Heart right ventricle (tissue), 16 donors: ENCODE measurements at places on chromosomes 2 and 18. TPM values are rescaled to one million over a fixed set of nuclear protein-coding genes. Genes with fewer than 3 reads are reported as not detected.

GRCh38 chr2:30115141-30115980 lies 31.4 kb upstream of the YPEL5 start:
- DNase-seq = peak; percentile 72

- DNase-seq = no peak
Observed at GRCh38 chr2:100660851-100661584, 98.2 kb downstream of the PDCL3 start.

DNA sequence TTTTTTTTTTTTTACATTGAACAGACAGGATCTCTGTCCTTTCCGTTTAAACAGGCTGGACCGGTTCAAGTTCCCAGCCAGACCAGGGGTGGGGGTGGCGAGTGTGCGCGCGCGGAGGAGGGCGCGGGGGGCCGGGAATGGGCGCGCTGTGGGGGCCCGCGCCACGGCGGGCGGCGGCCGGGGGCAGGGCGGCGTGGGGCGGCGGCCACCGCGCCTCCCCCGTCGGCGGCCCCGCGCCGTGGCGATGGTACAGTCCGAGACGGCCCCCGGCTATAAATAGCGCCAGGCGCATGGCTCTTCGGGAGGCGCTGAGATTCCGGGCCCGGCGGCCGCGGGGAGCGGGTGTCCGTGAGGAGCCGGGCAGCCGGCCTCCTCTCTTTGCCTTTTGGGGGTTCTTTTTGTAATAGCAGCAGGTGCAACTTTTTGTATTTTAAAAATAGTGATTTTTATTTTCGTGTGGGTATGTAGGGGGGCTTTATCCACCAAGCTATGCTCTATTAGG lies 430 bp upstream of the CELF4 start:
- DNase-seq = peak; percentile 54

- DNase-seq = no peak
Observed at GRCh38 chr2:191604154-191604553, 73.8 kb upstream of the NABP1 start.

GRCh38 chr18:3279201-3280185 lies 17.6 kb downstream of the MYL12B start:
- no peak for DNase-seq

CTNNA2 gene
- not detected for polyA plus RNA-seq

DNA sequence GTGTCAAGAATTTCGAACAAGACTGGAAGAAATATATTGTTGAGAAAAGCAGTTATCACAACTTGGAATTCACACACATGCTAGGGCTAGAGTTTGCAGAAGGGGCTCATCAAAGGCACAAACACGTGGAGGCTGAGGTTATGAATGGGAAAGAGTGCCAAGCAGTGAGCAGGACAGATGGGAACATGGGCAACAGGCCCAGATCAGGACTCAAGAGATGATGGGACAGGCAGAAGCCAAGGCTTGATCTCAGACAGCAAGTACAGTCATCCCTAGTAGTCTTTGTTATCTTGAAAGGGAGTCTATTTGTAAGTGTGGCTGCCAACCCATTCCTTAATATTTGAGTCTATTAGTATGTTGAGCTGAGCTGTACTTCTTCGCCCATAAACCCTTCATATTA lies 22.2 kb upstream of the EPC2 start:
- no peak for DNase-seq

GRCh38 chr18:61543518-61543917 lies 210.3 kb downstream of the CDH20 start:
- DNase-seq = no peak

- no peak for DNase-seq
Observed at GRCh38 chr18:33116376-33116775, 324.1 kb downstream of the CCDC178 start.

DNA sequence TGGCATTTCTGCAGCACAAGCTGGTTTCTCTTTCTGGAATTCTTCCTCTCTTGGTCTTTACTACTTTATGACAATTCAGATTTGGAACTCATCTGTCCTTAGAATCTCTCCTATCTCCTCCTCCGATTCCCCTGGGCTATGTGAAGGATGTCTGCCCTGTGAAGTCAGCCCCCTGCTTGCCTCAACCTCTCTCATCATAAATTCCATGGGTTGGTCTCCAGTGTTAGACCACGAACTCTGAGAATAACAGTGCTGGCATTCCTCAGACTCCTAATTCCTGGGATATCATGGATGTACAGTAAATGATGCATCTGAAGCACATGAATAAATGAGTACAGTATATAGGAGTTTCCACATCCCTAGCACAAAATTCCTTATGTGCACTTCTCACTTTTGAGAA lies 21.0 kb upstream of the CYRIA start:
- no peak for DNase-seq

DNA sequence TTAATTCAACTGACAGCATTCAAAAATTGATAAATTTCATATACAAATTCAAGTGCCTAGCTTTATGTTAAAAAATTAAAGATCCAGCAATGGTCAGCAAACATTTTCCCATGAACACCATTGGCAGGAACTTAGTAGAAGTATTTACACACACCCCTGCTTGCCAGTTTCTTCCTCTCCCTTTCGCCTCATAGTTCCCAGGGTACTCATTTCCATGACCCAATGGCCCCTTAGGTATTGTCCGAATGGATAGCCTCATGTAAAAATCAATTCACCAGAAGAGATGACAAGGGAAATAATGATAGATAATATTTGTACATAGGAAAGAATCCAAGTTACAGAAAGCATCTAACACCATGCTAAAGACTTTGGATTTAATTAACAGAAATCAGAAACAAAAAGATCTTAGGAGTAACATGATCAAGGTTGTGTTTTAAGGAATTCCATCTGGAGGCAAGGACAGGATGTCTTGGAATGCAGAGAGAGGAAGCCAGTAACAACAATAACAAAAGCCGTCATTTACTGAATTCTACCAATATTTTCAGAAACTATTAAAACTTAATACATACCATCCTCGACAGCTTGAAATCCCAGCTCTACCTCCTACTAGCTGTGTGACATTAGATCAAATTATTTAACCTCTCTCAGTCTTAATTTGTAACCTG lies 423.0 kb downstream of the IRS1 start:
- no peak for DNase-seq

GRCh38 chr2:209523041-209523740 lies 99.3 kb downstream of the MAP2 start:
- DNase-seq = no peak

DNA sequence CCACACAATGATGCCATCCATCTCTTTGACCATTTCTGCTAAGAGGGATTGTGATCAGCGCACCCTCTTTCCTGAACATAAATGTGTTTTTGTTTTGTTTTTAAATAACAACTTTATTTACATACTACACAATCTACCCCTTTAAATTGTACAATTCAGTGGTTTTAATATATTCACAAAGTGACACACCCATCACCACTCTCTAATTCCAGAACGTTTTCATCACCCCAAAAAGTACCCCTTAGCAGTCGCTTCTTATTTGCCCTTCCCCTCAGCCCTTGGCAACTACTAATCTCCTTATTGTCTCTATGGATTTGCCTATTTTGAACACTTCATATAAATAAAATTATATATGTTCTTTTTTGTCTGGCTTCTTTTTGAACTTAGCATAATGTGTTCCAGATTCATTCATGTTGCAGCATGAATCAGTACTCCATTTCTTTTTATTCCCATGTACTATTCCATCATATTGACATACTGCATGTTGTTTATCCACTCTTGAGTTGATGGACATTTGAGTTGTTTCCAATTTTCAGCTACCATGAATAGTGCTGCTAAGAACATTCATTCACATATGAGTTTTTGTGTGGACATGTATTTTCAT lies 150.9 kb upstream of the NABP1 start:
- DNase-seq = no peak

LYPD1 gene
- 0.64 TPM for polyA plus RNA-seq

DYNAP gene
- polyA plus RNA-seq = not detected

XDH gene
- polyA plus RNA-seq = 0.01 TPM

COX5B gene
- polyA plus RNA-seq = 1,705 TPM

SCG2 gene
- polyA plus RNA-seq = 0.07 TPM

PIEZO2 gene
- 0.07 TPM for polyA plus RNA-seq

DNA sequence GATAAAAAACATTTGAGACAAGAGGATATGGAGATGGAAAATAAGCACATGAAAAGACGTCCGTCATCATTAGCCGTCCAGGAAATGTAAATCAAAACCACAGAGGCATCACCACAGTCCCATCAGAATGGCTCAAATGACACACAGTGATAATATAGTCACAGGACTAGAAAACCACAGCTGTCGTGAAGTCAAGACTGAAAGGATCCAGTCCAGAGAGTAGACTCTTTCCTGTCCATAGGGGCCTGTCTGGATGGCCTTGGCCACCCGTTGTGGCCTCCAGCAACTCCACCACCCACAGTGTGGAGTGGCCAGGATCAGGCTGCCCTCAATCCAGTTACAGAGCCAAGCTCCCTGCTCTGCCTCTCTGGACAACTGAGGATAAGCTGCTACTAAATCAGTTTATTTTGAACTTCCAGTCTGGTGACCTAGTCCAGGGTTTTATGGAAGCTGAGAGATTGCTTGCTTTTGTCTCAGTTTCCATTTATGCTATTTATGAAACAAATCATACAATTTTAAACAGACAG lies 60.4 kb downstream of the RHOB start:
- no peak for DNase-seq

- DNase-seq = no peak
Observed at GRCh38 chr2:14348247-14348646, 284.3 kb upstream of the LRATD1 start.

DNA sequence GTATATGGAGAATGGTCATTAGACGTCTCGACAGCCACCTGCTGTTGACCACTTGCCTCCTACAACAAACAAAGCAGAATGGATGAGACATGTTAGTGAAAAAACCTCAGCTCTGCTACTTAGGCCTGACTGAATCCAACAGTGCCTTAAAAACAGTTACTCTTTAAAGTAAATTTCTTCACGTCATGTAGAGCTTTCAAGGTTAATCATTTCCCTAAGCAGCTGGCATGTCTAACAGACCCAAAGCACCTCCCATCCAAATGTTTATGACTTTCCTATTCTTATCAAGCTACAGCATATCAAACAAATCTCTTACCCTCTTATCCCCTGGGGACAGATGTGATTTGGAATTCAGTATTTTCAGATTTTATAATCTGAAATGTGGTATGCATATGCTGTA lies 75.6 kb upstream of the ITGB6 start:
- no peak for DNase-seq

ARHGAP15 gene
- 7.7 TPM for polyA plus RNA-seq

GRCh38 chr2:211722928-211723327 lies 815.7 kb downstream of the ERBB4 start:
- DNase-seq = no peak

RAD51AP2 gene
- polyA plus RNA-seq = 0.03 TPM

KLHL14 gene
- polyA plus RNA-seq = 0.15 TPM

DNA sequence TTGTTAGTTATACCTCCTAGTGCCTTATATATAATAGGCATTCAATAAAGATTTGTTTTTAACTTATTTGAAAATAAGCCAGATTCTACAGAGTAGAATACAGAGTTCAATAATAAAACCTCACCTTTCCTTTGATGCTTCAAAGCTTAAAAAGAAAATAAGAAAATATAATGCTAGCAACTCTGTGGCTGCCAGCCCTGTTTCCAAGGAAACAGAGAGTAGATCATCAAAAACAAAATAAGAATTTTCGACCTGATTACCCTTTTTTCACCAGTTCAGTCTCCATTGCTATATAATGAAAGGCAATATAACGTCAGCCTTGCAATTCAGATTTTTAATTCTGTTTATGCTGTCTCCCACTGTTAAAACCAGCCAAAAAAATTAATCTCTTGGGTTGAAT lies 8.9 kb upstream of the PGAP1 start:
- no peak for DNase-seq

DNA sequence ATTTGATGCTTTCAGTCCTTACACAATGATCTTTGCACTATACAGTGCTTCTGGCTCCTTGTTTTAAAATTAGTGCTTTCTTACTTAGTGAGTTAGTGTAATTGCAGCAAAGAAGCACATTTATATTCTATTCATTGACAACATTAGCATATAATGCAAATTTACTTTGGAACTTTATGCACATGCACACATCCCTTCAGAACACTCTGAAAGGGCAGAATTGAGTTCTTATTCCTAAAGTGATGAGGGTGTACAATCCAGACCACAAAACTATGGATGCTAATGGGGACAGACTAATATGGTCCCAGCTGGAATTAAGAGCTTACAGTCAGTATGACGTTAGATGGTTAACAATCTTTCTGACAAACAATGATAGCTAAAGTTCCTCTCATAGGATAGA lies 127.1 kb downstream of the RBMS1 start:
- DNase-seq = no peak

DNA sequence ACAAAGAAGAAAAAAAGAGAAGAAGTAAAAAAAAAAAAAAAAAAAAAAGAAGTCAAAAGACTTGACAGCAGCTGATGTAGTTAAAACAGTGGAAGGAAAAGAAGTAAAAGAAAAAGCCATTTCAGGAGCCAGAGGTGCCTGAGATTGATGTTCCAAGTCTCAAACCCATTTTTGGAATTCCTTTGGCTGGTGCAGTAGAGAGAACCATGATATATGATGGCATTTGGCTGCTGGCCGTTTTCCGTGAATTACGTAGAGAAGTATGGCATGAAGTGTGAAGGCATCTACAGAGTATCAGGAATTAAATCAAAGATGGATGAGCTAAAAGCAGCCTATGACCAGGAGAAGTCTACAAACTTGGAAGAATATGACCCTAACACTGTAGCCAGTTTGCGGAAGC lies 7.6 kb upstream of the CHST10 start:
- no peak for DNase-seq

TMEM169 gene
- 0.10 TPM for polyA plus RNA-seq

ADGRF3 gene
- 0.03 TPM for polyA plus RNA-seq

GRCh38 chr2:152585830-152586484 lies 131.3 kb downstream of the PRPF40A start:
- no peak for DNase-seq

DNA sequence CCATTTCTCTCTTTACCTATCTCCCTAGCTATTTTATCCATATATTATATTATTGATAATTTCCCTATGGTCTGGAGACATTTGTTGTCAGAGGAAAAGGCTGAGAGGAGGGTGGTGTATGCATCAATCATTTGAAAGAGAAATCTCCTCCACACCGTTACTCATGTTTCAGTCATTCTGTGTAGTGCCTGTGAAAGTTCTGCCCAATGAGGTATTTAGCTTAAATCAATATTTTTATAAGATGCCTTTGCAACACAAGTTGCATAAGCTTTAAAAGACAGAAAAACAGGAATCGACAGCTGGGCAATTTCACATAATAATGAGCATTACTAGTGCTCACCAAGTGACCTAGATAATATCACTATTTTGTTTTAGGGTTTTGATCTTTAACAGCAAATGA lies 363.7 kb upstream of the FSIP2 start:
- DNase-seq = no peak

- no peak for DNase-seq
Observed at GRCh38 chr2:6810961-6811360, 54.7 kb downstream of the CMPK2 start.

SLC4A3 gene
- 197 TPM for polyA plus RNA-seq

ANKZF1 gene
- 12.7 TPM for polyA plus RNA-seq

GRCh38 chr2:220815698-220816097 lies 756.4 kb downstream of the EPHA4 start:
- no peak for DNase-seq
